ENCODE measurements at places on chromosomes 12 and 14. TPM values are rescaled to one million over a fixed set of nuclear protein-coding genes. Genes with fewer than 3 reads are reported as not detected.

GRCh38 chr14:53356361-53357150 is 203.4 kb upstream of the DDHD1 start:
- DNase-seq = no peak

- DNase-seq = no peak
These were observed 380.8 kb upstream of the RGS6 start for GRCh38 chr14:71551291-71551950.

Gene PLEKHD1
- not detected for total RNA-seq

Gene JAG2
- total RNA-seq = 117 TPM

Measured in stomach (tissue), 19 donors.